D341Med (cell line): ENCODE measurements at places on chromosomes 16 and 17.

- DNase-seq: peak; percentile 90
Measured at GRCh38 chr17:37490022-37490587, 414 bp downstream of the DUSP14 start.

DNA sequence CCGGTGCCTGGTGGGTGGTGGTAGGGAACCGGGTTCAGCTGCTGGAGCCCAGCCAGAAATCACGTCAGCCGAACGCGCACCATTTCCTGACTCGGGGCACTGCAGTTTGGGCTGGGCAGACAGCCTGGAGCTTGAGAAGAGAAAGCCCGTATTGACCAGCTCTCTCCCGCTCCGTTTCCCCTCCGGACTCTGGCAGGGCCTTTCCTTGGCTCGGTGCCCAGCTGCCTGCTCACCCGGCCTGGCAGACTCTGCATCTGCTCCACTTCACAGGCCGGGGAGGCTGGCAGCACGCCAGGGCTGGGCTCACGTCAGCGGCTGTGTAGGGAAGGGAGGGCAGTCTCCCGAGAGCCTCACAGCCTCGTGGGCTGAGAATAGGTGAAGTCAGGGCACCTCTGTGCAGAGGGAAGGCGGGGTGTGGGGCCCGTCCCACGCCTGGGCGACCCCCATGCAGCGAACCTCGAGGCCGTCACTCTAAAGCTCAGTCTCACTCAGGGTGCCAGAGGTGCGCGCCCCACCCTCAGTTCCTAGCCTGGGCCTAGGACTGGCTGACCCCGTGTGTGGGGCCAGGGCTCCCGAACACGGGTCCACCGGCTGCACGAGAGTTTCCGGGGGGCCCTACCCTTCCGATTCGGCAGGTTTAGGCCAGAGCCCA, 59.1 kb downstream of the OR1D5 start:
- DNase-seq: peak; percentile 89

GRCh38 chr17:41578971-41579370, 7.1 kb upstream of the KRT9 start:
- no peak for DNase-seq

GRCh38 chr17:70230850-70231640, 61.7 kb downstream of the KCNJ2 start:
- no peak for DNase-seq

GRCh38 chr16:54437401-54437800, 150.8 kb upstream of the IRX3 start:
- no peak for DNase-seq

GRCh38 chr17:76542566-76542971, 2.7 kb downstream of the PRCD start:
- DNase-seq: no peak

DNA sequence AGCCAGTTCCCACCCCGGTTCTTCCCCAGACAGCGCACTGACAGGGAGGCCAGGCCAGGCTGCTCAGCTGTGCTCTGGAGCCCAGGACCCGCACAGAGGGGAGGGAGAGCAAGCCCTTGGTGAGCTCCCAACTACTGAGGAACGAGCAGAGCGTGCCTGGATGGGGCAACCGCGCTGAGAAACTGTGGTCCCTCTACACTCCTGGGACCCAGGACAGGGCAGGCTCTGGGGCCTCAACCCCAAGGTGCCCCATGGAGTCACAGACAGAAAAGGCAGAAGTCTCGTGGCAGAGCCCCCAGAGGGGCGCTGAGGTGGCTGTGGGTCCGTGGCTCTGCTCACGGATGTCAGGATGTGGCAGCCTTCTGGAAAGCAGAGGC, 16.3 kb downstream of the SLX4 start:
- peak; percentile 19 for DNase-seq
